NCI-H510A treated with DMSO at 0.1 percent for 48 hours (cell line): ENCODE measurements at places on chromosomes 2 and 18.

DNA sequence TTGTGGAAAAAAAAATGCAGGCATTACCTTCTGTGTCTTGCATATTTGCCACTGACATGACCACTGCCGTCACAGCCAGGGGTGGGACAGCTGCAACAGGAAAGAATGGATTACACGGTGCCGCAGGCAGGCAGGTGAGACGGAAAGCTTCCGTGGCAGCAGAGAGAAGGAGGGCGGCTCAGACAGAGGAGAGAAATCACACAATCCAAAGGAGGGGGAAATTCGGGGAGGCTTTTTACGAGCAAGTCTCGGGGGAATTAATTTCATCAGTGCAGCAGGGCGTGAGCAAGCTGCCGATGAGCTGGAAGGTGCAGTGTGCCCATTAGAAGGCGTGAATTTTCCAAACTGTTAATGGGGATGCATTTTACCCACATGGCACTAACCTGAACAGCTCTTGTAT lies 234.8 kb upstream of the PXDN start:
- no peak for DNase-seq

- no peak for DNase-seq
Measured at GRCh38 chr2:202052235-202052634, 18.6 kb downstream of the FZD7 start.

GRCh38 chr2:118179445-118179844 lies 91.2 kb downstream of the INSIG2 start:
- no peak for DNase-seq

DNA sequence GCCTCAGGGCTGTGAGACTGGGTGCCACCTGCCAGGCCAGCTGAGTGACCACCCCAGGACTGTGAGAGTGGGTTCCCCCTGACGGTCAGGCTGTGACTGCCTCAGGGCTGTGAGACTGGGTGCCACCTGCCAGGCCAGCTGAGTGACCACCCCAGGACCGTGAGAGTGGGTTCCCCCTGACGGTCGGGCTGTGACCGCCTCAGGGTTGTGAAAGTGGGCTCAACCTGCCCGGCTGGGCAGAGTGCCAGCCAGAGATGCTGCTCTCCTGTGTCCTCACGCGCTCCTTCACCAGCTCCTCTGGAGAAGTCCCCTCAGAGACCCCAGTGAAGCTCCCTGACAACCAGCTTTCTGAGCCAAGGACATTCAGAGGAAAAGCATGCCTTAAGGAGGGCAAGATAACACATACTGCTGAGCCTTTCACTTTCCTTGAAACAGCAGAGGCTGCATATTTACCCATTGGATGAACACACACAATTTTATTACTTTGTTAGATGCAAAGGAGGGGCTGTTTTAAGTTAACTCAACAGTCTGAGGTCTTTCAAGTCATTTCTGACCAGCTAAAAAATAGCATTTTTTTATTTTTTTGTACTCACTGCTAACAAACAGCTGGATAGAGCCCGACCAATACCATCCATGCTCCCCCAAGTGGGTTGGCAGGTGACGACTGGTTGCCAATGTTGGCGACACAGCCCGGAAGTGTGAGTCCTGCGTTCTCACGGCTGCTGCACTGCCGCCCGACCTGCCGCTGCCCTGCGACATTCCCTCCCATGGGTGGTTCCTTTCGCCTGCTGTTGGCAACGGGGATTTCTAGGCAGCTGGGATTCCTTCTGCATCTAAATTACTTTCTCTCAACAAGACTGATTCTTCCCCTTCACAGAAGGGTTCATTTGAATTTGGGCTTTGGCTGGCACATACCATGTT lies 70.7 kb downstream of the NDUFA10 start:
- no peak for DNase-seq

DNA sequence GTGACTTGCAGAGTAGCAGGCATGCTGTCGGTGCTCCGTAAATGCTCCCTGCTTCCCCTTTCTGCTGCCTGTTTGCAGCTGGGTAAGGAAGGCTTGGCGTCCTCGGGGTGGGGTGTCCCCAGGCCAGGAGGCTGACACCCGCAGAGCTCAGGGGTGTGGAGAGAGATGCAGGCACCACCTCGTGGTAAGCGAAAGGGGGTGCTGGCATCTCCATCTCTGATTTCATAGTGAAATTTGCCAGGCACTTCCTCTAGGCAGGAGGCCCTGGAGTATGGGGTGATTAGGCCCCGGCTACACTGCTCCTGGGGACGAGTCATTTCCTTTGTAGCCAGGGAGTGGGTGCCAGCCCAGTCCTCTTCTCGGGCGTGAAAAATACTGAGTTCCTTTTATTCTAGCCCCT lies 160.4 kb downstream of the KLHL29 start:
- no peak for DNase-seq

DNA sequence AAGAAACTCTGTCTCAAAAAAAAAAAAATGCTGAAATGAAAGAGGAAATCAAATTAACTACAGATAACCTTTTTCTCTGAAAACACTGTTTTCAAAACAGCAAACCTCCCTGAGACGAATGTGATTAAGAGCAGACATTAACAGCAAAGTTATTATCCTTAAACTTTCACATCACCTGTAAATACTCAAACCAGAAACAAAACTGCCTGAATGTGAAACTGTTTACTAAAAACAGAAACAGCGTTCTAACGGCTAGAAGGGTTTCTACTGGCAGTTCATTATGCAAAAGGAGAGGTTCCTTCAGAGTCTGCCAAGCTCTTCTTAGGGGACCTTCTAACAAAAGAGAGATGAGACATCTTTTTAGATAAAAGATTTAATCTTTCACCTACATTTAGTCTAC lies 45.9 kb downstream of the PNO1 start:
- no peak for DNase-seq

DNA sequence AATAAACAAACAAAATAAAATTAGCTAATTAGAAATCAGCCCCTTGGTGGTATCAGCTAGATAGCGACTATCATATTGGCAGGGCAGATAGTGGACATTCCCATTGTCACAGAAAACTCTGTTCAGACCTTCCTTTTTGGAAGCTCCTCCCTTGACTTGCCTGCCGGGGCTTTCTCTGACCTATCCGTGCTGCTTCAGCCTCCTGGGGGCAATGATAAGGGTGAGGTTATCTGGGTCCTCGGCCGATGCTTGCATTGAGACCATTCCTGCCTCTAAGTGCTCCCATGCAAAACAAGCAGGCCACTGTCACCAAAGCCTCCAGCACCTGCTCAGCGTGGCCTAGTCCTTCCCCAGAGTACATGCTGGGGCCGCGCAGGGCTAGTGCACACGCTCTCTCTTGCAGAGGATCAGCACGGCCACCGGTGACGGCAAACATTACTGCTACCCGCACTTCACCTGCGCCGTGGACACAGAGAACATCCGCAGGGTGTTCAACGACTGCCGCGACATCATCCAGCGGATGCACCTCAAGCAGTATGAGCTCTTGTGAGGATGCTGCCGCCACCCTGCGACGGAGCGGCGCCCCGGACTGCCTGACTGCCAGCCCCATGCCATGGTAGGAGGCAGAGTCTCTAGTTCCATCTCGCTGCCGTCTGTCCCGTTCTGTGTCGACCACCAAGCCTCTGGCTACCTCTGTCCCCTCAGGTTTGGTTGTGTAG lies 27.4 kb downstream of the MPPE1 start:
- no peak for DNase-seq

DNA sequence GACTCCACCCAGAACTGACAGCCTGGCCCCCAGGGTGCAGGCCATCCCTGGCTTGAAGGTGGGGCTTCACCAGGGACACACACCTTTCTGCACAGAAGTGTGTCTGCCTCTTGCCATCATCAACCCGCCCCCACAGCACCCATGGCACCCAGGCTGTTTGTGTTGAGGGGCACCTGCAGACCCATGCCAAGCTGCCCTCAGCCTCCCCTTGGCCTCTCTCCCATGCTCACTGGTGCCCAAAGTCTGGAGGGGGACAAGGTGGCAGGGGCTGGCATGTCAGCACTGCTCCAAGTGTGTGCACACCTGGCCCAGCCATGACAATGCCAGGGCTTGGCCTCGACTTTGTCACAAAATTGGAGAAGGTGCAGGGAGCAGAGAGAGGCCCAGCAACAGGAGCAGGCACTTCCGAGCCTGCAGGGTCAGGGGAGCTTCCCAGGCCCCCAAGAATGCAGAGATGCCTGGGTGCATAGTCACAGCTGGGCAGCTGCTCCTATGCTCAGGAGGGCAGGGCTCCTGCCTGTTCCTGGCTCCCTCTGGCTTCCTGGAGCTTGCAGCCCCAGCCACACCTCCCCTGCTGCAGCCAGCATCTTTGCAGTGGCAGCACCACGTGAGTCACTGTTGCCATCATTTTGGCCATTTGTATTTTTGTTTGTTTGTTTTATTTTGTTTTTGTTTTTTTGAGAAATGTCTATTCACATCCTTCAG lies 280.6 kb upstream of the UBE2E3 start:
- DNase-seq = no peak

GRCh38 chr2:172169611-172170010 lies 66.9 kb upstream of the DLX2 start:
- no peak for DNase-seq

- no peak for DNase-seq
Measured at GRCh38 chr2:240528406-240529040, 29.3 kb downstream of the ANKMY1 start.

- DNase-seq = no peak
Measured at GRCh38 chr2:160418853-160419252, 74.8 kb downstream of the RBMS1 start.
